Sigmoid colon (tissue), 7 donors: ENCODE measurements at places on chromosomes 12 and 14. TPM values are rescaled to one million over a fixed set of nuclear protein-coding genes. Genes with fewer than 3 reads are reported as not detected.

DNA sequence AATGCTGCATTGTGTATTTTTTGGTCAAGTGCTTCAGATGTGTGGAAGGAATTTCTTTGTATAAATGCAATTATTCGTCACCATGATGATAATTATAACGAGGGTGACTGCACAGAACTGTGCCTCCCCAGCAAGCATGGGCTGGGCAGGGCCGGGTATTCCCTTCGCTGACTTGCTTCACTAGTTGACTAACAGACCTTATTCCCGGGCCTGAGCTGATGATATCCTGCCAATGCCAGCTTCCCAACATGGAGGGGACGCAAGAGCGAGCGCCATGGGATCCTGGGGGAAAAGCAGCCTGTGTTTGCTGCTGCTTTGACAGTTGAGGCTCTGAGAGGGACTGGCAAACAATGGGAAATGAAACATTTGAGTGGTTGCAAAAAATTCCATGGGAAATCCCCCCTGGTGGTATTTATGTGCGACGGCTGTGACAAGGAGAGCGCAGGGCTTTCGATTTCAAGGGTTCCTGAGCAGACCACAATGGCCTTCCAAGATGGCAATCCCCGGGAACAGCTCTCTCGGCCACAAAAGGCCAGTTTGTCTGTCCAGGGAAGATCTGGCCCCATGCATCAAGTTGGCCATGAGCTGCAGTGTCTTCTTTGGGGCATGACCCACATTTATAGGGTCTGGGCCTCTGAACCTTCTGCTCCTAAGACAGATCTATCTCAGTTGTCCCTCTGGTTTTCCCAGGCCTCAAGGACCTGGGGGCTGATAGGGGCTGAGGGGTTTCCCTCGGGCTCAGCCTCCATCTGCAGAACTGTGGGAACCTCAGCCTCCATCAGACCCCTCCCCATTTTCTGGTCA lies 21.9 kb upstream of the MAP1LC3B2 start:
- H3K36me3 ChIP-seq, result no peaks in the 10 kb centered on the region
- no peaks in the 10 kb centered on the region for H3K27me3 ChIP-seq
- H3K4me1 ChIP-seq, result no peaks in the 10 kb centered on the region
- no peak overlapping the region for H3K27ac ChIP-seq

DNA sequence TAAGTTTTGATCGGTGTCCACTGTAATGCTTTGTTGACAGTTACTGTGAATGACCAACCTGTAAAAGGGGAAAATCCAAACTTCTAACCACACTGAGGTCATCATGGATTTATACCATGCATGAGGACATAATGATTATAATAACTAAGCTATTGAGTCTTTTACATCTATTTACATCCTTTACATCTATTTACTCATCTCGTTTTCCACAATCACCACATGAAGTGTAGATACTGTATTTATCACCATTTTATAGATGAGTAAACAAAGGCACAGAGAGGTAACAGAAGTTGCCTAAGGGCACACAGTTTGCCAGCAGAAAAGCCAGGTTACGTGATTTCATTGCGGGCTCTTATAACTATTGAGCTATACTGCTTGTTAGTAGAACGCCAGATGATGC lies 27.9 kb upstream of the EID3 start:
- DNase-seq, result no peak
- peaks cover 13% of the 10 kb centered on the region for H3K4me1 ChIP-seq
- no peak overlapping the region for H3K4me3 ChIP-seq
- no peaks in the 10 kb centered on the region for H3K27me3 ChIP-seq
- H3K27ac ChIP-seq, result peak overlapping the region; percentile 53

DNA sequence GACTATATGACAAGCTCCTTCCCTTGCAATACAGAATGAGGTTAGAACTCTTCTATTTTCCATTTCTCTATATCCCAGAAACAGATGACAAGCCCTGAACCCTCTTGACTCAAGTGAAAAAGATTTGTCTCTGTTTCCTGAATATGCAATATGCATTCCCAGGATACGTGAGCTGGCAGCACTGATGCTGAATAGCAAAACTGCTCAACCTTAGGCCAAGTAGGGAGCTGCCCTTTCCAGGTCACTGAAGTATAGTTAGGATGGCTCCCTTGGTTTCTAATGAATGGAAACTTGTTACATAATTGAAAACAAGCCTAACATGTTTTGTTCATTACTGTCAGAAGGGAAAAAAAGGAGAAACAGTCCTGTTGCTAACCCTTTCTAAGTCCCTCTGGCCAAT lies 47.9 kb upstream of the PLEKHG7 start:
- no peak overlapping the region for H3K4me3 ChIP-seq
- H3K36me3 ChIP-seq, result no peaks in the 10 kb centered on the region
- H3K27me3 ChIP-seq, result no peaks in the 10 kb centered on the region

GRCh38 chr14:68805414-68805813 lies 12.5 kb upstream of the ZFP36L1 start:
- no peak overlapping the region for H3K4me3 ChIP-seq
- DNase-seq, result no peak
- peaks cover 53% of the 10 kb centered on the region for H3K4me1 ChIP-seq
- H3K27ac ChIP-seq, result peak overlapping the region; percentile 85
- no peaks in the 10 kb centered on the region for H3K27me3 ChIP-seq

DNA sequence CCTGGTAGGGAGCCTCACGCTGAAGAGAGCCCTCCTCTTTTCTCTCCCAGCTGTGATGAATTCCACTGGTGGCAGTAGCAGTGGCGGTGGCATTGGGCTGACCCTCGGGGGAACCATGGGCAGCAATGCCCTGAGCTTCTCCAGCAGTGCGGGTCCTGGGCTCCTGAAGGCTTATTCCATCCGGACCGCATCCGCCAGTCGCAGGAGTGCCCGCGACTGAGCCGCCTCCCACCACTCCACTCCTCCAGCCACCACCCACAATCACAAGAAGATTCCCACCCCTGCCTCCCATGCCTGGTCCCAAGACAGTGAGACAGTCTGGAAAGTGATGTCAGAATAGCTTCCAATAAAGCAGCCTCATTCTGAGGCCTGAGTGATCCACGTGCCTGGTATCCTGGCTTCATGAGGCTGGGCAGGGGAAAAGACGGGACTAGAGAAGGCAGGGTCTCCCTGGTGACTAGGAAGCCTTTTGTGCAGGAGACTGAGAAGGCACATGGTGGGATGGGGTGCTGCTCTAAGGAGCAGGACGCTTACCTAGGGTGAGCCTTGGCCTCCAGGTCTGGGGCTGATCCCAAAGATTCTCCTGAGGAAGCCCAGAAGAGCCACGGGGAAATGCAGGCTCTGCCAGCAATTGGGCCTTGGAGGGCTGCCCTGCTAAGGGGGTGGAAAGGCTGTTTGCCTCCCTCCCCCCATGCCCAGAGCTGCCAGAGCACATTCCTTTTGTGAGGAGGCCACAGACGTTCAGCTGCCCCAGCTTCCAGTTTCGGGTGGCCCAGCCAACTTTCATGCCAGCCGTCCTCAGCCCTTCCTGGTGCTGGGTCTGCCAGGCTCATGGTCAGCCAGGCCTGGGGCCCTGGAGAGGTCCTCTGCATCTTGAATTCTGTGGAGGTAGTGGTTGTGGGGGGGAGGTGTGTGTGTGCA lies 15.8 kb downstream of the KRT7 start:
- no peaks in the 10 kb centered on the region for H3K4me1 ChIP-seq
- H3K36me3 ChIP-seq, result no peaks in the 10 kb centered on the region
- no peaks in the 10 kb centered on the region for H3K27me3 ChIP-seq
- peak overlapping the region; percentile 84 for H3K27ac ChIP-seq
- no peak overlapping the region for H3K4me3 ChIP-seq

DNA sequence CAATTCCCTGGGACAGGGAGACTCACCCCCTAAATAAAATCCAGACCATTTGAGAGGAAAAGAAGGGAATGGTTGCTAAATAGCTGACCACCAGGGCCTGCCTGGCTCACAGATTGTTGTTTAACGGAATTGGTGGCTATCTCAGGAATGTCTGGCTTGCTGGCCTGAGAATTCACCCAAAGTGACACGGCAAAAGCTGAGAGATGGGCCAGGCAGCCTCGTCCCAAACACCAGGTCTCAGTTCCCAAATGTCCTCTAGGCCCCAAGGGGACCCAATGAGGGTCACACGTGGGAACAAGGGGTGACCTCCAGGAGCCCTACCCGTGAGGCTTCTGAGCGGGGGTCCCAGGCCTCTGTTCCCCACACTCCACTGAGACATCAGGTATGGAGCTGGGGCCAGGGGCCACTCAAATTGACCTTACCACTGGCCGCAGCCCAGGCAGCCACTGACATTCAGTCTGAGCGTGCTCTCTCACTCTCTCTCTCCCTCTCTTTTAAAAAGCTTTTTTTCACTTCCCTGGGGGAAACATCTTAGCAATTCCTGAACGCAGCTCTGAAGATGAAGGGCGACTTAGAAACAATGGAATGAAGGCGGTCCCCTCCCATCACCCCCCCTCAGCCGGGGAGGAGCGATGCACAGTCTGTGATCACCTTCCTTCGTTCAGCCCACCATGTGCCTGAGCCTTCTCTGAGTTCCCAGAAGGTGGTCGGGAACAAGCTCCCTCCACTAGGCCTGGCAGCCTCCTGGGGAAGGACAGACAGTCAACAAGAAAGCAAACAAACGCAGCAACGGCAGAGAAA lies 131.2 kb downstream of the SCARB1 start:
- H3K36me3 ChIP-seq, result no peaks in the 10 kb centered on the region
- no peaks in the 10 kb centered on the region for H3K27me3 ChIP-seq
- H3K27ac ChIP-seq, result peak overlapping the region; percentile 20
- H3K4me1 ChIP-seq, result peaks cover 15% of the 10 kb centered on the region
- DNase-seq, result no peak

DNA sequence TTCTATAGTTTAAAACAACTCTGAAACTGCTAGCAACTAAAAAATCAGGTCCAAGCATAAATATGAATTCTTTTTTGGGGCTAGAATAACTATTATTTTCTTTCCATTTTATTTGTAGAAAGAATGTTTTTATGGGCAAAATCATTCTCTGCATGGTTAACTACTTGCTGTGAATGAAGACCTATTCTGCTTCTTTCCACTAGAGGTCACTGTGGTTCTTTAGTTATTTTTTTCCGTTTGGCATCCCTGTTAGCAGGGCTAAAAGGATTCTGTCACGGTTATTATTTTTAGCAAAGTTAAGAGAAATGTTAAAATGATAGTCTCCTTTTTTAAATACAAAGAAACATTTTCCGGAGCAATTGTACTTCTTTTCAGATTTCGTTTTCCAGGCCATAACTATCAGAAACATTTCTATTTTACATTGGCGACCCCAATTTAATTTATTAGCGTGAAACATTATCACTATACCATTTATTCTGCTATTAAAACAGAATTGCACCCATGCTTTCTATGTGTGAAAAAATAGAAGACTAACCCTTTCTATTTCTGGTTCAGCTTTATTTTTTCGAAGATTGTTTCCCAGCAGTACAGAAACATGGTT lies 404.8 kb downstream of the ATP23 start:
- no peak overlapping the region for H3K27ac ChIP-seq
- no peaks in the 10 kb centered on the region for H3K36me3 ChIP-seq
- no peak for DNase-seq
- no peak overlapping the region for H3K4me3 ChIP-seq
- H3K27me3 ChIP-seq, result no peaks in the 10 kb centered on the region
- no peaks in the 10 kb centered on the region for H3K4me1 ChIP-seq

DNA sequence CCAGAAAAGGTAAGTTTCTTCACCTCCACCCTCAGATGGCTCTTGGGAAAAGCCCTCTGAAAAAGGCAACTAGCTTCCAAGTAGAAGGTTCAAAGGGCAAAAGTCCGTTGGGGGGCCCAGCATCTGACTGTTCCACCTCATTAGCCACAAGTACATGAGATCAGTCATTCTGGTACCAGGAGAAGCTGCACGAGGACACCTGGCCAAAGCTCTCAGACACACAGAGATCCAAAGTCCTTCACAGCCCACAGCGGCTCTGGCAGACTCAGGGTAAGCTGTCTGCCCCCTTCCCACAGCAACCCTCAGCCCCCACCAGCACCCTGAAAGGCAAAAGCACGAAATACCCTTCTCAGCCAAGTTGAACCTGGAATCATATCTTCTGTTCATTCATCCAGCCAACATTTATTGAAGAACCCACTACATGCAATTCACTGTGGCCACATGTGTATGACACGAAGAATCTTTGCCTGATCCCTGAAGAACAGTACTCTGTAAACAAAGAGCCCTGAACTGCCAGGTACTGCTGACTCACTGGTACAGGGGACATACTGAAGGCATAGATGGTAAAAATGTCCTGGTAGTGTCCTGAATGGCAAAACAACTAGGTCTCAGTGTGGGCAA lies 19.0 kb downstream of the SLC7A7 start:
- no peak overlapping the region for H3K4me3 ChIP-seq
- H3K27me3 ChIP-seq, result no peaks in the 10 kb centered on the region
- DNase-seq, result no peak

DNA sequence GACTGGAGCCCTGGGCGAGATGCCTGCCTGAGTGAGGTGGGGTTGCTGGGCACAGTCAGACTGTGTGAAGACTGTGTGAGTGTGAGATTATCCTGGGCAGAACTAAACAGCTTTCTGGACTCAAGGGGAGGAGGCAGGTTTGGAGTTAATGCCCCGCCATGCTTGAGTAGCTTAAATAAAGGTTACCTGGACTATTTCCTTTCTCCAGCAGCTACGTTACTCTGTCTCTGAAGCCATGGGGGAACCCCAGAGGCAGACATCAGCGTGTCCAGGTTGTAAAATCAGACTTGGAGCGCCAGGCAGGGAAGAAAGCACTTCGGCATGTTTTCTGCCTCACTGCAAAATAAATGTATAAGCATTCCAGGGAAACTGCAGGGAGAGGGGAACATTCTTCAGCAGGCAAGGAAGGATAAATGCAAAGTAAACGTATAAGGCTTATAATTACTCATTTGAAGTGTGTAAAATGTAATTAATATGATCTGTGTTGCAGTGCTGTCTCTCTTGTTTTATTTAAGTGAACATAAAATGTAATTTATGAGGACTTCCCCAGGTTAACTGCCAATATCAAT lies 129.7 kb downstream of the CHST11 start:
- no peak overlapping the region for H3K27ac ChIP-seq
- H3K27me3 ChIP-seq, result no peaks in the 10 kb centered on the region
- no peak for DNase-seq
- H3K36me3 ChIP-seq, result no peaks in the 10 kb centered on the region

DNA sequence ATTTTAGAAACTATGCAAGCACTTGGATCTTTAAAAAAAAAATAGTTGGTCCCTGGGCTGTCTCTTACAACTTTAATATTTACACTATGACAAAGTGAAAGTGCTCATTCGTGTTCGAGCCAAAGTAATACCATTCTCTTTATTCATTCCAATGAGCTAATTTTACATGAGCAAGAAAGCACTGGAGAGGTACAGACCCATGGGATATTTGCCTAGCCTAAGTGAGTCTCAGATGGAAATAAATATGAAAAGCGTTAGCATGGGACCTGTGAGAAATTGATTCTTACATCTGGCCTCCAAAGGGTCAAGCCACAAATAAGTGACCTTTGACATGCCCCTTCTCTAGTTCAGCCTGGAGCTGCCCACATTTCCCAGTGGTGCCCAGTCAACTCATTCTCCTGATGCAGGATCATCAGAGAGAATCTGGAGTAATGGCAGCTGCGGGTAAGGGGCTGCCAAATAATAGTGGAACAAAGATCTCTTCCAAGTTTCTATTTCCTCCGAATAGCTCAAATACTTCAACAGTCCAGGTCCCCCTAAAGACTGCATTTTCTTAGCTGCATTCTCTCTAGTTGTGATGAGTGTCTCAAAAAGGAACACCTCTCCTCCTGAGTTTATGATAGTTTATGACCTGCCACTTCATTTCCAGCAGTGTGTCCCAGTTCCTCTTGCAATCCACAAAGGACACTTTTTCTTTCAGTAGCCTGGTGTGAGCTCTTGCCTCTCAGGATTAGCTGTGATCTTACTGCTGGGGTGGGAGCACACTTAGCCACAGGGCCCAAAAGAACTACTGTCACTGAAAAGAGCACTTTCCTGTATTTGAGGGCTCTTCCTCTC lies 208.2 kb downstream of the DAD1 start:
- no peak overlapping the region for H3K4me3 ChIP-seq
- H3K36me3 ChIP-seq, result no peaks in the 10 kb centered on the region
- DNase-seq, result no peak
- no peaks in the 10 kb centered on the region for H3K27me3 ChIP-seq
- H3K4me1 ChIP-seq, result peaks cover 17% of the 10 kb centered on the region

Gene TSPAN11
- 6.4 TPM for total RNA-seq

Gene TAS2R42
- total RNA-seq, result not detected
